ENCODE measurements at places on chromosomes 5 and 9.

DNA sequence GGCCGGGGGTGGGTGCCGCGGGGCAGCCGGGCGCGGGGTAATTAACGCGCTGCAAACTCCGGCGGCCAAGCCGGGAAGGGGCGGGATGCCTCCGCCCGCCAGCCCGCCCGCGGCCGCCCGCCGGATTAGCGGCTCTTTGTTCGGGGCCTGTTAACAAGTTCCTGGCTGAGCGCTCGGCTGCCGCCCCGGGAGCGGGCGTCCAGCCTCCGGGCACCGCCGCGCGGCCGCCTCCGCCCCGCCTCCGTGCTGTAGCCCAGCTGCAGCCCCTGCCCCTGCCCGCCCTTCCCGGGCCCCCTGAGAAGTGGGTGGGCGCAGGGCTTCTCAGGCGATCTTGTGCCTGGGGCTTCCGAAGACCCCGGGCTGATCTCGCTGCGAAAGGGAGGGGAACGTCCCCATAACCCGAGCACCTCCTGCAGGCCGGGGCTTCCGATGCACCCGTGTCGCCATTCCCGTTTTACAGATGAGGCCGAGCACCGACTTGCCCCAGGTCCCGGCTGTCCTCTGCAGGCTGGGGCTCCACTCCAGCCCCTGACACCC, 7.5 kb downstream of the UNC5A start:
- no peak for DNase-seq

DNA sequence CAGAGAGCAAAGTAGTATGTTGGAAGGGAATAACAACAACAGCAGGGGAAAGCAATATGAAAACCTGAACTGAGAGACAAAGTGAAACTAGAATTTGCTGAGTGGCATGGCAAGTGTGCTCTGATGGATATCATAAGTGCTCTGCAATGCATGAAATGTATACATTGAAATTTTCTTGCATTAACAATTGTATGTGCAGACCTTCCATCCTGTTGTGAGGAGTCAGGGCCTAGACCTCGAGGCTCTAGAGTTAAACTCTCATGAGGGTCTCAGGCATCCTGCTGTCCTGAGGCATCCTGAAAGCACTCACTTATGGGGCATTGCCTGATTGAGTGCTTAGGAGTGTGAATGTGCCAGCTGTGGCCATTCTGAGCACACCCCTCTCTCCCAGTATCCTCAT, 1.1 kb downstream of the ECM2 start:
- no peak for DNase-seq

- DNase-seq: no peak
Measured at GRCh38 chr9:112971415-112971814, 40.6 kb downstream of the ZNF883 start.

- no peak for DNase-seq
Measured at GRCh38 chr9:129224618-129225489, 46.8 kb upstream of the IER5L start.

DNA sequence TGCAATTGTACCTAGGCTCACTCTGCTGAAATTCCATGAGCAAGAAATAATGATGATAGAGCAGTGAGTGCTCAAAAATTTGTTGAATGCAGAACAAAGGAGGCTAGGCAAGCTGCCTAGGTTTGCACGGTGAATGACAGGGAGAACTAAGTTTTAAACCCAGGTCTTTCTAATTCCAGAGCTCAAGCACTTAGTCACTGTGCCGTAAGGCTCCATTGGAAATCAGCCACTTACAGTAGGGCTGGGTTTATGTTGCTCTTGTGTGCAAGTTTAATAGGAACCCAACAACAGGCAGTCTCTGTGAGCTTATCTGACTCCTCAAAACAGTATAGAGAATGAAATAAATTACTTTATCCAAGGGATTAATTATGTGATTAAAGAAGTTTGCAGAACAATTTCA, 147.0 kb downstream of the CSNK1G3 start:
- no peak for DNase-seq

DNA sequence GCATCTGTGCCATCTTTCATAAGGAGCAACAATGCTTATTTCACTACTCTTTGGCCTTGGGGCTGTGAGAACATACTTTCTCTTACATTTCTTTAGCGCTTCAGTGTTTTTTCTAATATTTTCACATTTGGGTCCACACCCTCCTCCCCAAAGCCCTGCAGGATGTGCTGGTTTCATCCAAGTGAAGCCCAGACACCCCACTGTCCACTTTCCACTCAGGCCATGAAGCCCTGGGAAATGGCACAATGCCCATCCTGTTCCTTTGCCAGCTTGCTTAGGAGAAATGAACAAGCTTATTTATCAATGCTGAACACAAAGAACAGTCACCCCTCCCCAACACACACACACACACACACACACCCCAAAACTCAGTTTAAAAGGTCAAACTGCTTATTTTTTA, 17.3 kb upstream of the TMOD1 start:
- no peak for DNase-seq

GRCh38 chr5:66122379-66123034, 21.6 kb upstream of the SREK1 start:
- DNase-seq: no peak

GRCh38 chr9:69513141-69513820, 158.9 kb downstream of the APBA1 start:
- DNase-seq: no peak

DNA sequence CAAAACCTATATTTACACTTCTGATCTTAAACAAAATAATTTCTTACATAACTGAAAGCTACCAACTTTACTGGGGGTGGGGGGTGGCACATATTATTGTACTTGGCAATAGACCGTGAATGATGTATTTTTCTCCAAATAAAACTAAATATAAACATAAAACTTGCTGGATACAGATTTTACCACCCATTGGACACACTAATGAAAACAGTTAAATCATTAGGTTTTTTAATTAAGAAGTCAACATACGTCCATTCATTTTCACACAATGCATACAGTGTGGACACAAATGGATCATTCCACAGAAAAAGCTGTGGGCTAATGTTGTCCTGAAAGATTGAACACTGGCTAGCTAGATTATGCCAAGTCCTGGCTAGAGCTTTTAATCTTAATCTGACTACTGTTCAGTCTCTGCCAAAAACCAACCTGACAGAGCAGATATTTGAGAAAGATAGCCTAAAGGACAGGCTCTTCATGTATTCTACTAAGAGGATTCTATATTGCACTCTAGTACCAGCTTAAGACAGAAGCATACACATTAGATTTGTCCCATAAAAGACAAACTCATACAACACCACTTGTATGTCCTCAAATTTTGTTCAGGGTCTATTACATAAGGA, 118.1 kb downstream of the SIL1 start:
- DNase-seq: no peak

DNA sequence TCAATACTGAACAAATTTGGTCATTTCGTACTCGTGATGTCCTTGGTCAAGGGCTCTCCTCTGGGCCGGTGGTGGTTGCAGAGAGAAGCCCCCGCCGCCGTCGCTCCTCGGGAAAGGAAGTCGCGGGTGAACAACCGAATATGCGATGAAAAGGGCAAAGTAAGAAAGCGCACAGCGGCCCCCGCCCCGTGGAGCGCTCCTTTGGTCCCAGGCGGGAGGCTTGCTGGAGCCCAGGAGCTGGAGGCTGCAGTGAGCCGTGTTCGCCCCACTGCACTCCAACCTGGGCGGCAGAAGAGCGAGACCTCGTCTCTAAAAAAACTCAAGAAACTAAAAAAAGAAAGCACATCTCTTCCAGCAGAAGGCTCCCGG, 108.4 kb upstream of the LARP1 start:
- no peak for DNase-seq

- DNase-seq: no peak
Measured at GRCh38 chr9:38413283-38413682, 11.0 kb downstream of the IGFBPL1 start.

DNA sequence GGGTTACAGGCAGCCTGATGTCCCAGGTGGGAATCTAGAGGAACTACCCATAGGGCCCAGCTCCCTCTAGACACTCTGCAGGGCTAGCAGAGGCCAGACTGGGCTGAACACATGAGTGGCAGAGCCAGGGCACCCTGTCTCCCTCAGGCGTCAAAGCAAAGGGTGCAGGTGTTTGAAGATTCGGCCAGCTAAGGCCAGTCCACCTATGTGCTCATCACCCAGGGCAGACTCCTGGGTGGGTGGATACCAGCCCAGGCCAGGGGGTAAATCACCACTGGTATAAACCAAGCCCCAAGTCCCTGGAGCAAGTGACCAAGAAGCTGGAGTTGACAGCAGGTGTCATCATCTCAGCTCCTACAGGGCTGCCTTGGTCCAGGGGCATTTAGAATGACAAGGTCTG, 3.4 kb downstream of the CCDC180 start:
- DNase-seq: no peak

Measured in NCI-H226 (cell line).